ENCODE measurements at places on chromosomes 2 and 18. TPM values are rescaled to one million over a fixed set of nuclear protein-coding genes. Genes with fewer than 3 reads are reported as not detected.

TBR1 gene
- 0.31 TPM for total RNA-seq

LANCL1 gene
- total RNA-seq: 46.0 TPM

LINC00305 gene
- total RNA-seq: not detected

POTEI gene
- total RNA-seq: not detected

PLGLB2 gene
- 2.9 TPM for total RNA-seq

SLC5A7 gene
- total RNA-seq: not detected

GKN2 gene
- total RNA-seq: not detected

KYNU gene
- total RNA-seq: 177 TPM

TTN gene
- under 0.01 TPM for total RNA-seq

SGO2 gene
- total RNA-seq: 12.3 TPM

HRH4 gene
- not detected for total RNA-seq

KCNE4 gene
- 19.6 TPM for total RNA-seq

RAX gene
- not detected for total RNA-seq

SERPINB12 gene
- not detected for total RNA-seq

FZD7 gene
- total RNA-seq: 9.5 TPM

GAREM1 gene
- 13.1 TPM for total RNA-seq

C2orf42 gene
- total RNA-seq: 18.0 TPM

ASB3 gene
- 18.9 TPM for total RNA-seq

TEX44 gene
- not detected for total RNA-seq

CD8B2 gene
- not detected for total RNA-seq

EMILIN2 gene
- 18.5 TPM for total RNA-seq

All from melanocyte of skin (primary cell).